ENCODE measurements at places on chromosomes 2 and 18.
A peak's percentile ranks its signal among the peaks of the same experiment; 100 is the strongest.

- no peak for DNase-seq
Measured at GRCh38 chr2:112891385-112891831, 19.6 kb upstream of the IL37 start.

GRCh38 chr18:46464926-46465655 lies 191.9 kb downstream of the LOXHD1 start:
- no peak for DNase-seq

DNA sequence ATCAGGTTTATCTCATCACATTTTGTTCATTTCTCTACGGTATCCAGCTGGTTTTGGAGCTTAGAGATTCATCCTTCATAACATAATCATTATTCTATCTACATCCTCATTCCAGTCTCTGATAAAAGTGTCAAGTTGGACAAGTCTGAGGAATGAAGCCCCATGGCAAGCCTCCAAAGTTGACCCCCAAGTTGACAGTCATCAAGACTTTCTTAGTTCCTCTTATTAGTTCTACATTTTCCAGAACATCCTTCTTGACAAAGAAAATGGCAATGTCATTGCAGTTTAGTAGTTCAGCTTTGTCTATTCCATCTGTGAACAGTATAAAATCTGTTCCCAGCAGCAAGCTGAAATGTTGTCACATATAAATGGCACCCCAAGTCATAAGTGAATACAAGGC lies 4.5 kb upstream of the TMSB10 start:
- no peak for DNase-seq

- peak; percentile 27 for DNase-seq
Measured at GRCh38 chr18:32552421-32553030, 81.8 kb upstream of the GAREM1 start.

- DNase-seq: no peak
Measured at GRCh38 chr2:35946478-35946877, 409.1 kb upstream of the CRIM1 start.

GRCh38 chr2:138298120-138298814 lies 203.3 kb upstream of the SPOPL start:
- no peak for DNase-seq

DNA sequence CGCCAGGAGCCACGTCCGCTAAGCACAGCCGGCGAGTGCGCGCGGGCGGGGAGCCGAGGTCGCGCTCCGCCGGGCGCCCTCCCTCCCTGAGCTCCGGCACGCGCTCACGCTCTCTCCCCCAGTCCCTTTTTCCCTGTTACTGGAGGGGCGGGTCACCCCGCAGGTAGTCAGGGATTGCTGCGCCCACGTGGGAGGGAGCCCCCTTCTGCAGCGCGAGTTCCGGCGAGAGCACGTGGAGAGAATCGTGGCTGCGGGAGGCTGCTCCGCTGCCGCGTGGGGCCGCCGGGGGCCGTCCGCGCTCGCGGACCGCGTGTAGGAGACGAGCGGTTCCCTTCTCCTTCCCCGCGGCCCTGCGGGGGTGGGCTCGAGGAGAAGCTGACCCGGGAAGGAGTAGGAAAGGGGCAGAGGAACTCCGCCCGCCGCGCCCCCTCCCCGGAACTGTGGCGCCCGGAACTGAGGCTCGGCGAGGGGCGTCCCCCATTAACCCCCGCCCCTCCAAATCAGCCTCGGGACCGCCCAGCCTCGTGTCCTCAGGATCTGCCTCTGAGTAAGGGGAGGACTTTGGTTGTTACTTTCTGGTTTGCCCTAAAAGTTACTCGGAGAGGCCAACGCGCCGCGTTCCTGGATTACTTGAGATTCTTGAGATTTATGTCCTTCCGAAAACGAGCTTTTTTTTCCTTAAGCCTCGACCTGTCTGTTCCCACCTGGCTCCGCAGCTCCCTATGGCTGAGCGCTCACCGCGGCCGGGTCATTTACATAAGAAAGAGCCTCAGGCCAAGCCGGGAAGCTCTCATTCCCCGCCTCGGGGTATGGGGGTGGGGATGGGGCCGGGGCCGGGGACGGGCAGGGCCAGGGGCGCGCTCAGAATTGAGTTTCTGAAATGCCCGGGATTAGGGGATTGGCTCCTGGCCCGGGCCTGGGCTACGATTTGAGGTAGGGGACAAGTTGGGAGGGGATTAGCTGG lies 1.1 kb downstream of the HK2 start:
- DNase-seq: no peak

- DNase-seq: no peak
Measured at GRCh38 chr18:58638441-58638840, 9.6 kb upstream of the ALPK2 start.

GRCh38 chr2:19140463-19141208 lies 217.8 kb downstream of the OSR1 start:
- no peak for DNase-seq

- DNase-seq: no peak
Measured at GRCh38 chr2:37891846-37892435, 33.1 kb upstream of the RMDN2 start.

DNA sequence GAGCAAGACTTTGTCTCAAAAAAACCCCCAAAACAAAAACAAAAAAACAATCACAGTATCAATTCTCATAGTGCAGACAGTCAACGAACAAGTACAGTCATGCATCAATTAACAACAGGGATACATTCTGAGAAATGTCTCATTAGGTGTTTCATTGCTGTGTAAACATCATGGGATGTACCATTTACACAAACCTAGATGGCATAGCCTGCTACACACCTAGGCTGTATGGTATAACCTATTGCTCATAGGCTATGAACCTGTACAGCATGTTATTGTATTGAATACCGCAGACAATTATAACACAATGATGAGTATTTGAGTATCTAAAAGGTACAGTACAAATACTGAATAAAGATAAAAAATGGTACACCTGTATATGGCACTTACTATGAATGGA lies 67.8 kb upstream of the LMAN1 start:
- no peak for DNase-seq

DNA sequence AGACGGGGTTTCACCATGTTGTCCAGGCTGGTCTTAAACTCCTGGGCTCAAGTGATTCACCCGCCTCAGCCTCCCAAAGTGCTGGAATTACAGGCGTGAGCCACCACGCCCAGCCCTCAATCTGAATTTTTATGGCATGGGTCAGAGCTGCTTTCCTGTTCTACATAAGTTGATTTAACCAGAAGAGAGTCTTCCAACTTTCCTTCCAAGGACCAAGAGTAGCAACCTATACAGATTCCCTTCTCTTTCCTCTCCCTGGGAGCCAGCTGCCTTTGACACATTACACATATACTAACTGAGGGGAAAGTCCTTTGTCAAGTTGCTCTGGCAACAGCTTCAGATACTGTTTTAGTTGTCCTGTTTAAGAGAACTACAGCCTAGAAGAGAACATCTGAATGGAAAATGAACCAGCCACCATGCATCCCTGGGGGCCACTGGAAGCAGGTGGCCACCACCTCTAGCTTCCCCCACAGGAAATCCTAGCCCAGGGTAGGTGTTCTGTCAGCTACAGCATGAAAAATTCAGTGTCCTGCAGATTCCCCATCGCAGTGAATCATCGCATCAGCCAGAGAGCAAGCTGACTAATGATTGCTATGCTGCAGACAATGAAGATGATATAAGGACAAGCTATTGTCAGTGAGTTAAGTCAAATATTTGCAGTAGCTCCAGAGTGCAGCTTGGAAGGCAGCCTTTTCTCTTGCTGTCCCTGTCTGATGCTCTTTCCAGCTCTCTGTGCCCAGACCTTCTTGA lies 62.9 kb downstream of the POMC start:
- DNase-seq: no peak

- peak; percentile 23 for DNase-seq
Measured at GRCh38 chr2:62527478-62528210, 21.6 kb upstream of the TMEM17 start.

GRCh38 chr2:59693231-59693959 lies 860.1 kb downstream of the BCL11A start:
- no peak for DNase-seq

- DNase-seq: no peak
Measured at GRCh38 chr2:235934059-235934773, 234.0 kb downstream of the GBX2 start.

GRCh38 chr2:174059178-174059883 lies 94.2 kb upstream of the SP3 start:
- DNase-seq: peak; percentile 81

- DNase-seq: no peak
Measured at GRCh38 chr18:26711756-26712155, 153.8 kb downstream of the AQP4 start.

DNA sequence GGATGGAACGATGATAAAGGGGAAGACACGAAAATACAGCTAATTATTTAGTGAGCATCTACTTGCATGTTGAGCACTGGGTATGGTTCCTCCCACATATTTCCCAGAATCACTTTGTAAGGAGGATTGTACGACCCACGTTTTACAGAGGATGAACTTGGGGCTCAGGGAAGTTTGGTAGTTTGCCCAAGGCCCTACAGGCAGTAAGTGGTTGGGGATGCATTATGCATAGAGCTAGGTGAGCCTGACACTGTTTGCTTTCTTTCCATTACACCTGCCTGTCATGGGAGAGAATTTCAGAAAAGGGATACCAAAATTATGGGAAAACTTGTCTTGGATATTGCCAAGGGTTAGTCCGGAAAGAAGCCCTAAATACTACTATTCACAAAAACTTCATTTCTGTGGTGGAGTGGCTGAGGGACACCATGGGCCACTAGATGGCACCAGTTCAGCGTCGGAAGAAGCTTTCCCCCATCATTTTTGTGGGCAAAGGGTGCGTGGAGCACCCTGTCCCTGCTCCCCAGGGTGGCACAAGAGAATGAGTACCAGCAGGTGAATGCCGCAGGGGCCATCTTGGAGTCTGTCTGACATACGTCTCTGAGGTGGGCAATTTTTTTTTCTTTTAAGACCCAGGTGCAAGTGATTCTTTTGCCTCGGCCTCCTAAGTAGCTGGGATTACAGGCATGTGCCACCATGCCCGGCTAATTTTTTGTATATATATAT lies 23.5 kb upstream of the C18orf32 start:
- DNase-seq: peak; percentile 50

- DNase-seq: no peak
Measured at GRCh38 chr2:17976871-17977746, 98.6 kb downstream of the KCNS3 start.

GRCh38 chr18:48771641-48772375 lies 179.0 kb downstream of the SMAD7 start:
- no peak for DNase-seq

DNA sequence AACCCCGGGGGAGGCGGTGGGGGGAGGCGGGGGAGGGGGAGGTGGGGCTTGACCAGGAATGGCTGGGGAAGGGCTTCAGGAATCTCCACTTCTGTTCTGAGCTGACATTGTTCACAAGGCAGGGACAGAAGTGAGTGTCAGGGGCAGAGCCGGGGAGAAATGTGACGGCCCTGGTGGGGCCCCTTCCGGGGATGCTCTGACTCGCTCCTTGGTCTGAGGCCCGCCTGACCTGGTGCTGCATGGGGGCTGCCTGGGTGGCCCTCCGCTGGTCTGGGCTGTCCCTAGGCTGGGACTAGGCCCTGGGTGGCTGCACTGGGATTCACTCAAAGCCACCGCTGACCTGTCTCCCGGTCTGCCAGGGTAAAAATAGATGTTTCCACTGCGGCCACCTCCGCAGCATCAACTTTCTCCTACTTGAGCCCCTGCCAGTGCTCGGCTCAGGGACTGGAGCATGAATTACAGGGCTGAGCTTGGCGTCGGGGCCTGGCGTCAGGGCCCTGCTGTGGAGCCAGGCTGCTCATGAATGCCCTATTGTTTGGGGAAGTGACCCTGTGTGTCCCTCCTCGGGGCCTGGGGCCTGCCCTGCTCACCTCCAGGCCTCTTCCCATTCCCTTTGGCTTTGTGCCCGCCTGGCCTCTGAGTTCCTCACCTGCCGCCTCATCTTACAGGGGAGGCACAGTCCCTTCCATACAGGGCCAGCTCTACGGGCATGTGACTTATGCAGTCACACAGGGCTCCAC lies 247.5 kb downstream of the DYSF start:
- DNase-seq: no peak

- DNase-seq: no peak
Measured at GRCh38 chr2:68188831-68189230, 31.1 kb downstream of the PNO1 start.

DNA sequence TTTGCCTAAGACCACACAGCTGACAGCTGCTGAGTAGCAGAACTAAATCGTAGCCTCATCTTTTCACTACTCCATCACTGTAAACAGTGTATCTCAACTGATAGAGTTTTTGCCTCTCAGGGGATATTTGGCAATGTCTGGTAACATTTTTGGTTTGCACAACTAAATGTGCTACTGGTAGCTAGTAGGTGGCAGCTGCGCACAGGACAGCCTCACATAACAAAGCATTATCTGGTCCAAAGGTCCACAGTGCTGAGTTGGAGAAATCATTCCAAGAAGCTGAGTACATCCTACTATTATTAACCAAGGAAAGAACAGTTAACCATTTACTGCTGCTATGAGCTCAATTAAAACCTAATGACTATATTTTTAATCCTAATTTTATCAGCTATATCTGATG lies 6.1 kb upstream of the CCDC102B start:
- no peak for DNase-seq

- DNase-seq: no peak
Measured at GRCh38 chr18:80168982-80169381, 59.9 kb downstream of the ADNP2 start.

- DNase-seq: no peak
Measured at GRCh38 chr18:75222407-75222806, 11.8 kb downstream of the TSHZ1 start.

GRCh38 chr2:229800997-229801754 lies 86.8 kb upstream of the DNER start:
- DNase-seq: peak; percentile 67

DNA sequence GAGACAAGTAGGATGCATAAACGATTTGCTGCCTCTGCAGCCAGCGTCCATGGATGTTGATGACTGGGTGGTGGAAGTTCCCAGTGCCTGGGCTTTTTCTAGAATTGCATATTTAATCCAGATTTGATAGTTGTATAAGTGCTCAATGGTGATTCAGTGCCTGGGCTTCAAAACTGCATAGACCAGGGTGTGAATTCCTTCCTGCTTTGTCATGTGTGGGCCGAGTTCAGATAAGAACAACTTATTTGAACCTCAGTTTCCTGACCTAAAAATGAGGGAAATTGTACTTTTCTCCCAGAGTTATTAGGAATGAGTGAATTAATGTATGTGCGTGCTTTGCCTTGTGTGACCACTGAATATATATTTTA lies 154.6 kb downstream of the WDSUB1 start:
- peak; percentile 44 for DNase-seq

- peak; percentile 67 for DNase-seq
Measured at GRCh38 chr2:43542285-43542933, 53.4 kb downstream of the THADA start.

DNA sequence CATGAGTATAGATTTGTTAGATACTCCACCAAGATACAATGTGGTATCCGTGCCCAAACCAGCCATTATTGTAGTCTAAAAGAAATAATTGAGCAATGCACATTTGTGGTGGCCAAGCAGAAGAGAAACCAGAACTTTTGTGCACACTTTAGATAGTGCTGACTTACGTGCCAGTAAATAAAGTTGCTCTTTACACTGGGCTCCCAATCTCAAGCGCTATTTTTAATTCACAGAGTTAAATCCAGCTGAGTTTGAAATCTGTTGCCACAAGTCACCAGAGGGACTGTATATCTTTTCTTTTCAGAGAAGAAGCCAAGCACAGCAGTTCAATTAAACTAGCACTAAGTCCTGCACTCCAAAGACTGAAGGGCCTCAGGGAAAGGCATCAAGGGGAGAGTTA lies 680.4 kb downstream of the TDRD15 start:
- DNase-seq: no peak
